Neural crest cell (in vitro differentiated cells): ENCODE measurements at places on chromosomes 2 and 18. TPM values are rescaled to one million over a fixed set of nuclear protein-coding genes. Genes with fewer than 3 reads are reported as not detected.
A peak's percentile ranks its signal among the peaks of the same experiment; 100 is the strongest.

CRYGA gene
- not detected in 2 replicates for total RNA-seq

GAL3ST2 gene
- total RNA-seq = 0.28 TPM in 1 of 2 replicates, not detected in the other

NEU4 gene
- 0.14 and 0.25 TPM in 2 replicates for total RNA-seq

GRCh38 chr2:30022444-30023071 lies 101.2 kb upstream of the ALK start:
- peaks cover 16% of the 10 kb centered on the region for H3K27me3 ChIP-seq
- no peaks in the 10 kb centered on the region for H3K36me3 ChIP-seq
- no peak for DNase-seq
- no peak overlapping the region for H3K27ac ChIP-seq
- peaks cover 14% of the 10 kb centered on the region for H3K4me1 ChIP-seq

FOXD4L1 gene
- 0.23 and 0.52 TPM in 2 replicates for total RNA-seq

GRCh38 chr2:134917888-134918525 lies 615 bp upstream of the CCNT2 start:
- H3K27me3 ChIP-seq = no peaks in the 10 kb centered on the region
- H3K4me3 ChIP-seq = peak overlapping the region; percentile 95
- peak overlapping the region; percentile 91 for H3K27ac ChIP-seq
